ENCODE measurements at places on chromosomes 5 and 9.

- DNase-seq = no peak
Observed at GRCh38 chr5:173554038-173554955, 62.2 kb downstream of the BOD1 start.

GRCh38 chr9:109733690-109734089, 46.3 kb upstream of the PALM2AKAP2 start:
- peak; percentile 73 for DNase-seq

- no peak for DNase-seq
Observed at GRCh38 chr9:121825031-121825691, 173.7 kb downstream of the DAB2IP start.

GRCh38 chr5:180072256-180072548, 643 bp upstream of the RNF130 start:
- DNase-seq = no peak

DNA sequence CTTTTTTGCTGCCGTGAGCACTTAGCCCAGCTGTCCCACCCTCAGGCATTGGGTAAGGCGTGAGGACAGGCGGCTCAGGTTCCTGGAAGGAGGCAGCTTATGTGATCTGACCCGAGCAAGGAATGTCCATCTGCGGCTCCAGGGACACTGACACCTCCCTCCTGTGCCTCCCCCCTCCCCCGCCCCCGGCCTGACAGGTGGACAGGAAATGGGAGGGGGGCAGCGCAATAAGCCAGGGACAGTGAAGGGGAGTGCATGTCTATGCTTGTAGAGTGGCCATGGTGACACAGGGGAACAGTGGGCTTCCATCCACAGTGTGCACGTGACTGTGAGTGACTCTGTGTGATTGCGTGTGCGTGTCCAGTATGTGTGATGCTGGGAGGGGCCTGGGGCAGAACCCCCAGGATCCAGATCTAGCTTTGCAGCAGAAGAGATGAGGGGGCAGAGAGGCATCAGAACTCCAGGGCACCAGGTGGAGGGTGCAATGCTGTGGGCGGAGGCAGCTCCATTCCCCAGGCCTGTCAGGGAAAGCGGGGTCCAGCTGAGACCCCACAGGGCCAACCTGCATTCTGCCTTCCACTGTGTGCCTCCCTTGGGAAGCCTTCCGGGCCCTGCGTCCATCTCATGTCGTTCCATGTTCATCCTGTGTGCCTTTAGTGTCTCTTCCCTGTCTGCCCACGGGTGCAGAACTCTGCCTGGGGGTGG, 30.5 kb downstream of the CNTFR start:
- peak; percentile 22 for DNase-seq

GRCh38 chr9:9170439-9171134, 1371.0 kb upstream of the DMAC1 start:
- no peak for DNase-seq

DNA sequence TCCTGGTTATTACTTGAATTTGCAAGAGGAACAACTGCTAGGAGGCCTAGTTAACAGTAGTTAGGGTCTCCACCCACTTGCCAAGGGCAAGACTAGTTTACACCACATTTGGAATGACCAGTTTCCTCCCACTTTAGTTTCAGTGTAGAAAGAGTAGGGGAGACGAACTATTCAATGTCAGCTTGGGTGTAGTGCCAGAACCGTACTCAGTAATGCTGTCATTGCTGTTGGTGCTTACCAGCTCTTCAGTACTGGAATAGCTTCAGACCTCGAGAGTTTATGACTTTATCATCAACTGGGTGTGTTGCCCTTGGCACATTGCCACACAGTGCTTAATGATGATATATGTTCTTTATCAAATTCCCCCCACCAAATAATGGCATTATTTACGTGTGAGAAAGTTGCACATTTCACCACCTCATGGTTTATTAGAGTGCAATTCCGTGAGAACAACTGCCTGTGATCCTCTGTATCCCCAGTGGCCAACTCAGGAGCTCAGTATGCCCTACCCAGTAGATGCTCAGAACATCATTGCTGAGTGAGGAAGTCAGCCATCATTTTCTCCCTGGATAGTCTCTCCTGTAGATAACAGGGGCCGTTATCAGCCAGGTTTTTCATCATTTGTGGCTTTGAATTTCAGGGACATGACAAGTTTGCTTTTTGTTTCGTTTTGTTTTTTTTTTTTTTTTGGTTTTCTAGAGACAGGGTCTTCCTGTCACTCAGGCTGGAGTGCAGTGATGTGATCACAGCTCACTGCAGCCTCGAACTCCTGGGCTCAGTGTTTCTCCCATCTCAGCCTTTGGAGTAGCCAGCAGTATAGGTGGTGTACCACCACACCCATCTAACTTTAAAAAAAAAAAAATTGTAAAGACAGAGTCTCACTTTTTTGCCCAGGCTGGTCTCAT, 67.3 kb downstream of the DOCK8 start:
- DNase-seq = no peak

DNA sequence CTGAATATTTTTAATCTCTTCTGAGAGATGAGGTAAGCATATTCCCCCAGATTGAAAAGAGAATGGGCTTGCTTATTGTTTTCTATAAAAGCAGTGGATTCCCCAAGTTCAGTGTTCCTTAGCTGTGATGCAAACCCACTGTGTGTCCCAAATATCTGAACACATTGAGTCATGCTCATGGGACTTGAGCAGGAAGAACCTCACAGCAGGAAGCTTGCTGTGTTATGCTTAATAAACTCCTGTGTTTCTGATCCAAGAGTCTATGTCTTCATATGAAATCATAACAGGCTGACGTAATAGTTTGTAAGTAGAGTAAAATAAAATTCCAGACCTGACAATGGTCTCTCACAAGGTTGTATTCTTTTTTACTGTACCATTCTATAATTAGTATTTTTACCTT, 24.8 kb upstream of the LOX start:
- no peak for DNase-seq

DNA sequence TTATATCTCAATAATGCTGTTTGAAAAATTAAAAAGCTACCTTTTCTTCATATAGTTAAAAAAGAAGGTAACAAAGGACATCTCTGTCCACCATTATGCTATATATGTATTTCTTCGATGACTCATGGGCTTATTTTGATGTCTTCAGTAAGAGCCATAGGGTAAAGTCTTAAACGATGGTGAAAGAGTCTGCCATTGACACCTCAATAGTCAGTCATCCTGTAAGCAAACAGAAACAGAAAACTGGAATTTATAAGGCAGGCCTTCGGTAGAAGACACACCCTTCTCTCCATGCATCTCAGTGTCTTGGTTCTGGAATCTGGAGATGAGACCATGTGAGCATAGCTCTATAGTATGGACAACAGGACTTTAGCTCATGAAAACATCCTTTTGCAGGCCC, 87.0 kb upstream of the ZNF462 start:
- DNase-seq = peak; percentile 28

DNA sequence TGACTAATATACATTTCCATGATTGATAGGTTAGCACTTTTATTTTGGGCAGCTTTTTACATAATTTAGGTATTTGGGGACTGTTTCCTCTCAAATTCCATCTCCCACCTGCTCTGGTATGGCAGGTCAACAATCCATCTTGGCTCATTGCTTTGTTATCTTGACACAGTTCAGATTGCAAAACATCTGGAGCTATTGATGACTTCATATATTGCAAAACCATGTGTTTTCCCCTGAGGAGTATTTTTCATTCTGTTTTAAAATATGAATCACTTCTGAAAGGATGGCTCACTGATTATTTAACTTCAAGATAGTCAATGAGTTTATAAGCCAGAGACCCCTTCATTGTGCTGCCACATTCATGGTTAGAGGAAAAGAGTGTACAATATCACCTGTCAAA, 1206.0 kb upstream of the C9orf72 start:
- peak; percentile 34 for DNase-seq

DNA sequence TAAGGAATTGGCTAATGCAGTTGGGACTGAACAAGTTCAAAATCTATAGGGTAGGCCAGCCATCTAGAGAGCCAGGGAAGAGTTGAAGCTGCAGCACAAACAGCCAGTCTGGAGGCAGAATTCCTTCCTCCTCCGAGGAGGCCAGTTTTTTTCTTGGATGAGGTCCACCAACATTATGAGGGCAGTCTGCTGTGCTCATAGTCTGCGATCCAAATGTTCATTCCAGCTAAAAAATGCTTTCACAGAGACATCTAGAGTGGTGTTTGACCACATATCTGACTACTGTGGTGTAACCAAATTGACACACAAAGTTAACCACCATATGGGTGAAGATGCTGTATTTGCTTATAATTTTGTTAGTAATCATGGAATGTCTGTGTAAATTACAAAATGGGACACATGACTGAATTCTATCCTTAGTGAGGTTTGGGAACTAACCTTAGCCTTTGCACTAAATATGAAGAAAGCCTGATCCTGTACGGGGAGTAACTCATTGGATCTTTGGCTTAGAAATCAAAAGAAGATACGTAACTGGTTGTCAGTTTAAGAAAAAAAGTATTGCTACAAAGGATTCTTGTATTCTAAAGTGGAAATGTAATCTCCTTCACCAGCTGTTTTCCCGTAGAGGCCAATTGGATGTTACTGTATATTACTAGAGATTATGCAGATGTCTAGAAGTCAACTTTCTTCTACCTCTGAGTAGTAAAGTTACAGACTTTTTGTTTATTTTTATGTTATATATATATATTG, 70.6 kb downstream of the SPIN1 start:
- no peak for DNase-seq

DNA sequence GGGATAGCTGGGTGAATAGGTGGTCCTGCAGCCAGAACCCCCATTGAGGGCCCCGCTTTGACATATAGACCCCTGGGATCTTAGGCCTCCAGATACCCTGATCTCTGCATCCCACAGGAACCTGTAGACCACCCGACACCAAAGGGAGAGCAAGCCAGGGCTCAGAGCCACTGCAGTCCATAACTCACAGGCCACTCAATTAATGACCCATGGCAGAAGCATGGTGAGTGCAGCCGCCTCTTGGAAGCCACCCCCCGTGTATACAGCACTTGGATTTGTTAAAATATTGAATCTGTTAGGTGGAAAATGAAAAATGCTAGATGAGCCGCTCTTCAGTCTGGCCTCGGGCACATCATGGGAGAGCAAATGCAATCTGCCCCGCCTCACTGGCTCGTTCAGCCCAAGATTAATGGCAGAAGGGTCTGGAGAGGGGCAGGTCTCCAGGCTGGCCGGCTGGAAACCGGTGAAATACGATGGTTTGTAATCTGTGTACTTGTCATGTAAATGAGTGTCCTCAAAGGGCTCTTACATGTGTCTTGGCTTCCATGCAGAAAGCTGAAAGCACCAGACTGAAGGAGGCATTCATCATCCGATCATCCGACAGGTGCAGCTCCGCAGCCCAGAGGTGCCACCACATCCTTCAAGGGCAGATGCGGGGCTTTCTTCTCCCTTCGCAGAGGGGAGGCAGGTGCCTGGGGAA, 111.3 kb downstream of the OLFM1 start:
- DNase-seq = no peak

GRCh38 chr9:98280574-98280973, 25.1 kb upstream of the TBC1D2 start:
- DNase-seq = no peak

- DNase-seq = no peak
Observed at GRCh38 chr9:8899511-8899910, 1099.9 kb upstream of the DMAC1 start.

GRCh38 chr5:133412661-133413060, 199.7 kb downstream of the FSTL4 start:
- no peak for DNase-seq

GRCh38 chr9:113919382-113919781, 43.3 kb downstream of the ZNF618 start:
- DNase-seq = no peak

- no peak for DNase-seq
Observed at GRCh38 chr9:134640506-134641172, 964 bp upstream of the COL5A1 start.

DNA sequence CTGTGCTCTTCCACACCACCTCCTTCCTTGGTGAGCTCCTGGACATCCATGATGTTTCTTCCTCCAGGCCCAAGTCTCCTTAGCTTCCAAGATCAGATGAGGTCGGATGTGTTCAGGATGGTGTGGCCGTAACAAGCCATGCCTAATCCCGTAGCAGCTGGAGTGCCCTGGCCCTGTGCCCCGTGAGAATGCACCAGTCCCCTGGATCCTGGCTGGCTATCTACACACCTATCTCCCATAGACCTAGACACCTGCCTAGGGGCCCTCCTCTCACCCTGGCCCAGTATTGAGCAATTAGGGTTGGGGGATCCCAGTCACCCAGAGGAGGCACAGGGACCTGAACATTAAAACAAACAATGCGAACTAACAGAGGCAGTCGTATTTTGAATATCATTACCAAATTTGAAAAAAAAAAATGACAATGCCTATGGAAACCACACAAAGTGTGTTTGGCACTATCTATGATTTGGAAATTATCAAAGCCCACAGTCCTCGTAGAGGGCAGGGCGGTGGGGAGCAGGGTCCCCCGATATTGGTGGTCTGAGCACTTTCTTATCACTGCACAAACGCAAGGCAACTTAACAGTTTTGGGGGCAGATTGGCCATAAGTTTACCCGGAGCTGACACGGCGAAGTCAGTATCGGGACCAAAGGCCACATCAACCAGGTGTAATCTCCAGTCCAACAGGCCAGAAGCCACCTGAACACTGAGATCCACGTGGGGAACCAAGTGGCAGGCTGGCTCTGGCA, 13.2 kb downstream of the ENG start:
- no peak for DNase-seq

- DNase-seq = no peak
Observed at GRCh38 chr5:54344653-54345052, 34.3 kb upstream of the ARL15 start.

DNA sequence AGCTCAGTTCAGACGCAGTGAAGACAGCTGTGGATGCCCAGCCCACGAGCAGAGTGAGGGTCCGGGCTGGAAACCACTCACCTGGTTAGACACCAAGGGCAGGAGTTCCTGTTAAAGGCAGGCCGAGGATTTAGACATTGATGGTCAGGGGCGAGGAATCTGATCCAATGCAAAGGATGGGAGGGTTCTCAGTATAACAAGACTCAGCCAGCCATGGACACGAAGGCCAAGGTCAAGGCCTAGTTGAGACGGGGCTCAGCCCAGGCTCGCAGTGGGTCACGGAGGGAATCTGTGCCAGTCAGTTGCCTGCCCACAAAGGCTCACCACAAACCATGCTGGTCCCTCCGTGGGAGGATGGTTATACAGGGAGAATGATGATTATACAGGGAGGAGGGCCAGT, 63.3 kb upstream of the FCN1 start:
- no peak for DNase-seq

DNA sequence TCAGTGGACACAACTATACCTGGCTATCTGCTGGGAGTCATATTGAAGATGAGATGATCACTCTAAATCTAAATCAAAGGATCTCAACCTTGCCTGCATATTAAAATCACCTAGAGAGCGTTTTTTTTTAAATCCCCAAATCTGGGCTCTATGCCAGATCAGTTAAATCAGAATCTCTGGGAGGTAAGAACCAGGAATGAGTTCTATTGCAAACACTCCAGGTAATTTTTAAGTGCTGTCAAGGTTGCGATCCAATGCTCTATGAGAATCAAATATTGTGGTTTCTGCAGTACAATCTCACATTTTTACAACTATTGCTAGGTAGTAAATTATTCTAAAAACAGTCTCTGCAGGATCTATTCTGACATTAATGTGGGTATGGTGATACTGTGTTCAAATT, 202.3 kb upstream of the OR13F1 start:
- DNase-seq = no peak

All from RWPE1 (cell line).